WTC11 (cell line): ENCODE measurements at places on chromosomes 5 and 9.

GRCh38 chr9:114754581-114754980 is 51.3 kb downstream of the TNFSF15 start:
- DNase-seq: no peak

GRCh38 chr9:84504360-84504759 is 163.8 kb upstream of the SLC28A3 start:
- no peak for DNase-seq

GRCh38 chr9:14245901-14246525 is 67.9 kb downstream of the NFIB start:
- DNase-seq: no peak

GRCh38 chr5:149849966-149850910 is 94.4 kb downstream of the PDE6A start:
- DNase-seq: no peak

DNA sequence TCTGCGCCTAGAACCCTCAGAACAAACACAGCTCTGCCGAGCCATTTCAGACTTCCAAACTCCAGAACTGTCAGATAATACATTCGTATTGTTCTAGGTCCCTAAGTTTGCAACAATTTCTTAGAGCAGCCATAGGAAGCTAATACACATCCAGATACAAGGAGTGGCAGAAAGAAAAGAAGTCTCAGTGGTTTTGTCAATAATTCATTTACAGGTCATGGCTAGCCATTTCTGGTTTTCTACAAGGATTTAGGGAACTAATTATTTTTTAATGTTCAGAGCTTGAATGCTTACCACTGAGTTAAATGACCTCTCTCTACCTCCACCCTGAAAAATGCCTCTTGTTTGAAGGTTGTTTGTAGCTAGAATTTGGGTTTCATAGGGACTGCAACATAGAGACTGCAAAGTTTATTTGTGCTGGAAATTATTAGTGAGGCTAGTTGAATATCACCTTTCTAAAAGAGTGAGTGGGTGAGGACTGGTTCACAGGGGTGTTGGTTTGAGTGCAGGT is 15.5 kb upstream of the ERMP1 start:
- DNase-seq: no peak

- no peak for DNase-seq
Observed at GRCh38 chr5:1321576-1321975, 23.3 kb downstream of the CLPTM1L start.

GRCh38 chr5:94010814-94011213 is 269.4 kb upstream of the POU5F2 start:
- DNase-seq: no peak

DNA sequence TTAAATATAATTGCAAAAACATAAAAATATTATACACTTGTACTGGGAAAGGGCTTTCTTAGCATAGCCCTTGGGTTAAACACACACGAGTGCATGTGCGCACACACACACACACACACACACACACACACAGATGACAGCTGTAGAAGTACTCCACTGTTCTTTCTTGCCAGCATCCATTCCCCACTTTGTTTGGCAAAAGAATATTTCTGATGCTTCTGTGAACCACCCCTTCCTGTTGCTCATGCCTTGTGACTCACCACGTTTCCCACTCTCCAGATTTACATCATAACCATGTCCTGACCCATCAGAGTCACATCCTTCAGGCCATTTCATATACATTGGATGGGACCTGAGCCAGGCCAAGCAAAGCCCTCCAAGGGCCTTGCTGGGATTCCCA is 280.1 kb downstream of the DNAH5 start:
- DNase-seq: no peak

DNA sequence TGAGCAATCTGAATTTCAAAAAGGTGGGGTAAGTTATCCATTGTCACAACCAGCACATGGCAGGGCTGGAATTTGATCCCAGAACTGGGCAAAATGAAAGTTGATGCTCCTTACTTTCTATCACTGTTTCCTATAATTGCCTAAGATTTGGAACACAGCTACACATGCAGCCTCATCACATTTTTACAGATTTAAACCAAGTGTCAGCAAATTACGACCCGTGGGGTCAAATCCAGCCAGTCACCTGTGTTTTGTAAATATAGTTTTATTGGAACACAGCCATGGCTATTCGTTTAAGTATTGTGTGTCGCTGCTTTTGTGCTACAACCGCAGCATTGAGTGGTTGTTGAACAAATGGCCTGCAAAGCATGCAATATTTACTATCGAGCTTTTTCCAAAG is 94.3 kb downstream of the SREK1 start:
- DNase-seq: no peak

DNA sequence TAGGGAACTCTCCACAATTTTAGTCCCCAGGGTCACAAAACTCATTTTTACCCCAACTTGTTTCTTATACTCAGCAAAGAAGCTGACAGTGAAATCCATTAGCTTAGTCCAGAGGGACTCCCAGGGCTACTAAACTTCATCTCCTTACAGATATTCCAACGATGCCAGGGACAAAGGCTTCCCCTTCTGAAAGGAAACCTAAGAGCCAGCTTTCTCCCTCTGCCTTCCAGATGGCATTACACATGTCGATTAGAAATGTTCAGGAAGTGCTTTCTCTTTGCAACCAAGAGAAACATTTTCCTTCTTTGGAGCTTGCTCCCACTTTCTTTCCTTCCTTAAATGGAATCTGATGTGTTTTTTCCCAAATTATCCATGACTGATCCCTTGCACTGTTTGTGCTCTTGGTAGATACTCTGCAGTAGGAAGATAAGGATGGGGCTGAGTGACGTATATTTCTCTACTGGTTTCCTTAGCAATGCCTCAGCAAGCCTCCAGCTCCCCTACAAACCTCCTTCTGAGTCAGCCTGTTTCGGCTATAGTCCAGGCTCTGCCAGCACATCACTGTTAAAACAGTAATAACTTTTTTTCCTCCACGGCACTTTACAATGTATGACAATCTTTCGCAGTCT is 43.0 kb upstream of the HTR4 start:
- no peak for DNase-seq

- no peak for DNase-seq
Observed at GRCh38 chr5:151086192-151086869, 5.5 kb upstream of the TNIP1 start.

DNA sequence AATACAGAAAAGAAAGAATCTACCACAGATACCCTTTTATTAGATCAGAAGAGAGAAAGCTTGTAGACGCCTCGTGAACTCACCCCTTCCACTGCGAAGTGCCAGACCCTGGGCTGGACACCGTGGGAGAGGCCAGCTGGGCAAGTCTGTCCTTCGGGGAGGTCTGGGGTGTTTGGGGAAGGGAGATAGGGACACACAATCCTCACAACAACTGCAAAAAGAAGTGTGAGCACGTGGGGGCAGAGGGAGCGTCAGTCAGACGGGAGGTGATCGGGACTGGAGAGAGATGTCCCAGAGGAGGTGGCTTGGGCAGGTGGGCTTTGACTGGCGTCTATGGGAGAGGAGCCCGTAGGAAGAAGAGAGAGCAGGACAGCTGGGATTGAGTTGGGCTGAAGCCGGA is 27.3 kb upstream of the GRHPR start:
- no peak for DNase-seq

DNA sequence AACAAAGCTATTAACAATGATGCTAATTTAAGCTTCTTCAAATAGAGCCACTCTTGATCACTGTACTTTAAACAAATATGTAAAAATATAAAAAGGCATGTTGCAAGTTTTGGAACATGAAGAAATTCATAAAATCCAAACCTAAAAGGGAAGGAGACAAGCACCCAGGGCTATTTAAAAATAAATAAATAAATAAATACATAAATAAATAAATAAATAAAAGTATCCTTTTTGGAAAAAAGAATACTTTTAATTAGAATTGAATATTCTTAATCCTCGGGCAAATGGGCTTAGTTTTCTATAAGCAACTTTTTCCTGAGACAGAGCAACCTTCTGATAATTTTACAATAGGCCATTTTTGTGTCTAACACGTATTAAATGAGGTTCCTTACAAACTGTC is 147.5 kb upstream of the PCA3 start:
- no peak for DNase-seq

DNA sequence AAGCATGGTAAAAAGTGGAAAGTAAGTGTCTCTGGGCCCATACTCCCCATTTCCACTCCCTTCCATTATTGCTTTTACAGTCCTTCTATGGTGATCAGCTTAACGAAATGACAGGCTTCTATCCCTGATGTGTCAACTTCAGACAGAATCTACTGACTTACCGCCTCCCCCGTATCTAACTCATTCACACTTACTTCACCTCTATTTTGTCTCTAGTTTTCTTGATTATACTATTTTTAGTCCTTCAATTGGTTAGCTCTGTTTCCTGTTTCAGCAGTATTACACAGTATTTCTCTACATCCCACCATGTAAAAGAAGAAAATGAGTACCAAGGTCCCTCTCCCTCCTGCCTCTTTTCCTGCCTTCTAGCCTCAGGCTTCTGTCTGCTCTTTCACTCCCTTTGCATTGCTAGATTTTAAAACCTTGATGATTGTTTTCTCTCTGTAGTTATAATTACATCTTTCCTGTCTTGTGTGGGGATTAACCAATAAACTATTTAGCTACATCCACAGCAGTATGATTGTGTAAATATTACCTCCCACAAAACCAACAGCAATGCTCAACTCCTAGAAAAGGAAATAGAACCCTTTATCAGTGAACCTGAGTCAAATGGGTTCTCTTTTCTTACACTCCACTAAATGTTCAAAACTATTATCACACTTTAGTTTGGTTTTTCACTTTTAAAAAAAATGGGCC is 53.4 kb downstream of the GNAQ start:
- DNase-seq: no peak

DNA sequence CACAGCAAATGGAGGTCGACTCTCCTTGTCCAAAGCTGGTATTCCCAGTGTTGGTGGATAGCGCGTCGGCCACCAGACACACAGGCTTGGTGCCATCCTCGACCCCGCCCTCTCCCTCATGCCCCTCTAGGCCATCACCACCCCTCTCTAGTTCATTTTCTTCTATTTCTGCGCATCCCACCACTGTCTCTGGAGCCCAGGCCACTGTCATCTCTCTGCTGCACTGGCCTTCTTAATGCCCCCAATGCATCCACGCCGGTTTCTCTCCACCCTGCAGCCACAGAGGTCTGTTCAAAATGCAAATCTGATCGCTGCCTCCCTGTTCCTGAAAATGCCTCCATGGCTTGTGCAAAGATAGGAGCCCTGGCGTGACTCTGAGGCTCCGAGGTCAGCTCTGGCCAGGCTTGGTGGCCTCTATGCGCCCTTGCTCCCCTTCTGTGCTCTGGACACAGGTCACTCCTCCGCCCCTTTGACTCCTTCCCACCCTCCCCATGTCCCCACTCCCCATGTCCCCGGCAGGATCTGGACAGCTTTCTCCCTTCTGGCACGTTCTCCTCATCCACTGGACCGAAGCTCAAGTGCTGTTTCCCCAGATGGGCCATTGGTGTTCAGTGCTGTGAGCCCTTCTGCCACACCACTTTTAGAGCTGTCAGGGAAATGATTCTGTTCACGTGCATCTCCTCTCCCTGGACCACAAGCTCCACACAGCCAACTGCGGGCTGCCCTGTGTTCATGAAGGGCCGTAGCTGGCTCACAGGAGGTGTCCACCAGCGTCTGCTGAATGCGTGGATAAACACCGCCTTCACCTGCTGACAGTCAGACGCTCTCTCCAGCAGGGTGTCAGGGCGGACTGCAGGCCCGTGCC is 59.5 kb upstream of the RNF130 start:
- no peak for DNase-seq

GRCh38 chr5:64437496-64437895 is 68.3 kb upstream of the RGS7BP start:
- no peak for DNase-seq

DNA sequence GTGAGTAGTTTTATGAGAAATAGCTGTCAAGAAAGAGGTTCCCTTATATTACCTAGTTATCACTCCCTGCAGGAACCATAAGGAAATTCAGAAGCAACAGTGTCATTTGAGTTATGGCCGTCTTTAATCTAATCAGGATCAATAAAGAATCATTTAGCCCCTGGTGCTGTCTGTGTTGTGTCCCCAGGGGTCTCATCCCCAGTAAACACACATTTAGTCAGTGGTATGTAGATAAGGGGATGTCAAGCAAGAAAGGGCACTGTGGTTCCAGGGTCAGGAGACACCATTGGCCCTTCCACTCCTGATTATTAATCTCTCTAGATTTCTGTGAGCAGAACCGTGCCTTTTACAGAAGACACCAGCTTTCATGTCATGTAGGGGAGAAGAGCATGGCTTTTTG is 158.0 kb upstream of the SEMA6A start:
- DNase-seq: no peak

DNA sequence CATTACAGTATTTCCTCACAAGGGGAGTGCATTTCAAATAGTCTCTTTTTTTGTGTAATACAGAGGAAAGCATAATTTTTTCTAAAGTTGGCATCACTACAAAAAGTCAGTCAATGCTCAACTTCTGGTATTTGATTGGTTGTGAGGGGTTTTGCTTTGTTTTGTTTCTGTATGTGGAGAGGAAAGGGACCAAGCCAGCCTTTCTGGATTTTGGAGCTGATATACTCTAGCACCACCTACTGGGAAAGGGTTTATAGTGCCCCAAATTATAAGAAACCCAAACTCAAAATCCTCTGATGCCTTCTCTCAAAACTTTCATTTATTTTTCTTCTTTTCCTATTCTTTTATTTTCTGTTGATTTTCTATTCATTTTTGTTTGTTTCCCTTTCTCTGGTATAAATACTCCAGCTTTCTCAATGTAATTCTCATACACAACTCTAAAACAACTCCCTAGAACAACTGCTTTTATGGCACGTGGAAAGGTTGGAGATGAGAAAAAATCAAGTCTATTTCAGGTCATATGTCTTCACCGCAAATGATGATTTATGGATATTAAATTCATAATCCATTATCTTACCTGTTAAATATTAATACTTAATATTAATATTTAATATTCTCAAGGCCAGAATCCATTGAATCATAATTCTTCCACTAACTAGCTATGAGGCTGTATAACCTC is 69.5 kb upstream of the ANXA1 start:
- no peak for DNase-seq

- DNase-seq: no peak
Observed at GRCh38 chr5:81230416-81230815, 2.7 kb upstream of the CKMT2 start.

DNA sequence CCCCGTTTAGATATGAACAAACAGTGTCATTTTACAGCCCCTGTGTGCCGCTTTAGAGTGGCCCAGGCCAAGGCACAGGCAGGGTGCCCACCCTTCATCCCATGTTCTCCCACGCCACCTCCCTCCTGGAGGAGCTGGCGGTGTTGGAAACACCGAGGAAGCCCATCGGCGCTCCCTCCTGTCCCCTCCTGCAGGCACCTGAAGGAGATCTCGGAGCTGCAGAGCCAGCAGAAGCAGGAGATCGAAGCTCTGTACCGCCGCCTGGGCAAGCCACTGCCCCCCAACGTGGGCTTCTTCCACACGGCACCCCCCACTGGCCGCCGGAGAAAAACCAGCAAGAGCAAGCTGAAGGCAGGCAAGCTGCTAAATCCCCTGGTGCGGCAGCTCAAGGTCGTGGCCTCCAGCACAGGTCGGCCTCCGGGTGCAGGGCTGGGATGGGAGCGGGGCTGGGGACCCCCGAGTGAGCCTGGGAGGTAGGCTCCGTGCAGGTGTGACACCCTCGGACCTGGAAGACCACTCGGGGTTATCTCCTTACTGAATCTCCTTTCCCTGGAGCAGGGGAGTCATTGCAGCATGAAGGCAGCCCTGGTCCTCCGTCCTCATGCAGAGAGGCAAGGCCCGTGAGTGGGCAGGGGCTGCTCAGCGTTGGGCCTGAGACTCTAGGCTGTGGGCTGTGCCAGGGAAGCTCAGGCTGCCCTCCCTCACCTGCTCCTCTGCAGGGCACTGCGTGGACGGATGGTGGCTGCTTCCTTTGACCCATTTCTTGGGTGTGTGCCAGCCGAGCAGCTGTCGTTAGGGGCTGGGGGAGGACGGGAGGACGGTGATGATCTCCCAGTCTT is 113.9 kb downstream of the WNK2 start:
- peak; percentile 50 for DNase-seq
